Activated CD4-positive, alpha-beta memory T cell treated with anti-CD3 and anti-CD28 coated beads, Interleukin-2, amount 10 ng/mL, durations not matched to agents 7 days and 5 days (primary cell): ENCODE measurements at places on chromosomes 2 and 18. TPM values are rescaled to one million over a fixed set of nuclear protein-coding genes. Genes with fewer than 3 reads are reported as not detected.
A peak's percentile ranks its signal among the peaks of the same experiment; 100 is the strongest.

GRCh38 chr2:144500563-144500962 lies 19.4 kb downstream of the ZEB2 start:
- H3K27ac ChIP-seq = no peak overlapping the region
- no peak for DNase-seq
- H3K4me1 ChIP-seq = peaks cover 19% of the 10 kb centered on the region
- H3K4me3 ChIP-seq = no peak overlapping the region
- H3K27me3 ChIP-seq = peaks cover 5% of the 10 kb centered on the region
- peaks cover 11% of the 10 kb centered on the region for H3K36me3 ChIP-seq

DNA sequence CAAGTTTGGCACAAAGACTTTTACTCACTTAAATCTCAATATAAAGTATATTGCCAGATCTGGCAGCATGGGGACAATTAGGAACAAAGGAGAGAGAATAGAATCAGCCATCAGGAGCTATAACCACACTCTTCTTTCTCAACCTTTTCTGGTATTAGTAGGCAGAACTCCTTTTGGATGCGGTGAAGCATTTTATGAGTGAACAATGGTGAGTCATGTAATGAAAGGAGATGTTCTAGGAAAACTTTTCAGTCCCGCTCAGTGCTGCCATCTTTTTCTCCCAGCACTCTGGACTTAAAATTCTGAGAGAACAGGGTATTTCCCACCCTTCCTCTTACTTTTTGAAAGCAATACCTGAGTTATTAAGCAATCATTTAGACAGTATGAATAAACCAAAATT lies 32.2 kb downstream of the PLEKHA3 start:
- DNase-seq = no peak
- H3K27me3 ChIP-seq = no peaks in the 10 kb centered on the region
- peaks cover 43% of the 10 kb centered on the region for H3K4me1 ChIP-seq
- peaks cover 37% of the 10 kb centered on the region for H3K36me3 ChIP-seq
- no peak overlapping the region for H3K4me3 ChIP-seq

DNA sequence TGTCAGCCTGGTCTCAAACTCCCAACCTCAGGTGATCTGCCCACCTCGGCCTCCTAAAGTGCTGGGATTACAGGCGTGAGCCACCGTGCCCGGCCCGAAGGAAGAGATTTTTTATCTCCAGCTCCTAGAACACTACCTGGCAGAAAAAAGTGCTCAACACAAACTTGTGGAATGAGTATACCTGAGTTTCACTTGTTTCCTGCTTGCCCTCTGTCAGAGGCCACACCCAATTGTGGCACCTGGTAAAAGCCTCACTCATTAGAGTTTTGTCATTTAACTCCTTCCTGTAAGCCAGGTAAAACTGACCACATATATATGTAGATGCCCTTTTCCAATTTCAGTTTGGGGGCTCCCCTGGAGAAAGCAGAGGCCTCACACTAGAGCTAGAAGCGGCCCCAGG lies 42.2 kb upstream of the RTN4 start:
- no peaks in the 10 kb centered on the region for H3K36me3 ChIP-seq
- H3K27ac ChIP-seq = no peak overlapping the region
- no peak for DNase-seq

GRCh38 chr2:205762881-205763280 lies 80.6 kb downstream of the NRP2 start:
- H3K36me3 ChIP-seq = no peaks in the 10 kb centered on the region
- peaks cover 23% of the 10 kb centered on the region for H3K27me3 ChIP-seq
- no peaks in the 10 kb centered on the region for H3K4me1 ChIP-seq
- no peak for DNase-seq
- H3K27ac ChIP-seq = no peak overlapping the region

GRCh38 chr2:201242571-201243277 lies 17.6 kb upstream of the CASP8 start:
- H3K36me3 ChIP-seq = peaks cover 77% of the 10 kb centered on the region
- peaks cover 31% of the 10 kb centered on the region for H3K4me1 ChIP-seq
- DNase-seq = no peak
- H3K27ac ChIP-seq = no peak overlapping the region
- H3K27me3 ChIP-seq = no peaks in the 10 kb centered on the region
- H3K4me3 ChIP-seq = no peak overlapping the region

GRCh38 chr2:145323512-145323911 lies 803.6 kb upstream of the ZEB2 start:
- H3K27me3 ChIP-seq = peaks cover 3% of the 10 kb centered on the region
- no peaks in the 10 kb centered on the region for H3K36me3 ChIP-seq
- H3K4me1 ChIP-seq = peaks cover 15% of the 10 kb centered on the region
- no peak overlapping the region for H3K4me3 ChIP-seq
- no peak for DNase-seq
- H3K27ac ChIP-seq = no peak overlapping the region

DNA sequence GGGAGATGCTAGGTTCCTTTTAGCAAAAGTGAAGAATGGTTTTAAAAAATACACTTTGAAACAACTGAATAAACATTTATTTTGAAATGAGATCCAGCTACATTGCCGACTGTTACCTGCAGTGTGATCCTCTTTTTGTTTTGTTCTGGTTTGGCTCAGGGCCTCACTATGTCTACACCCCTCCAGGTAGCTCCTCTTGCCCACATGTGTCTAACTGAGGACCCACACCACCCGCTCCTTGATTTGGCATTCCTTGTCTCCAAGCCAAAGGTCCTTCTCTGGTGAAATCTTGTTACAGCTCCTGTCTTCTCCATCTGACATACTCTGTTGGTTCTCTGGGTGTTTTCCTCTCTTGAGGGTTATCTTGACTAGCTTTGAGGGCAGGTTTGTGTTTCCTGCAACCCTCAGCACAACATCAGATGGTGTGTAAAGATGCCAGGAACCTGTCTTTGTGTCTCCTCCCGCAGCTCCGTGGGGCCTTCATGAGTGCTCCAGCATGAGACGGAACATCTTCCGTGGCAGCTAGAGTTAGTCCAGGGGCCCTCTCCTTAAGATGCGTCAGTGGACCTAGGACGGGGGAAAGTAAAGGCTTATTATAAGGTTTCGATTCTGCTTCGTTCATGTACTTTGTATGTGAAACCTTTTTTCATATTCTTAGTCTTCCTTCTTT lies 32.1 kb downstream of the MAP4K4 start:
- peaks cover 8% of the 10 kb centered on the region for H3K36me3 ChIP-seq
- no peak overlapping the region for H3K4me3 ChIP-seq
- no peaks in the 10 kb centered on the region for H3K27me3 ChIP-seq

CHRNG gene
- total RNA-seq = not detected

HOXD13 gene
- not detected for total RNA-seq

- H3K4me1 ChIP-seq = peaks cover 12% of the 10 kb centered on the region
- H3K4me3 ChIP-seq = no peak overlapping the region
- H3K27ac ChIP-seq = peak overlapping the region; percentile 2
- no peaks in the 10 kb centered on the region for H3K27me3 ChIP-seq
- no peak for DNase-seq
- peaks cover 46% of the 10 kb centered on the region for H3K36me3 ChIP-seq
These were observed 16.5 kb downstream of the SUMO1 start for GRCh38 chr2:202221873-202222272.

CYBRD1 gene
- 0.88 TPM for total RNA-seq
